GM19239 (cell line): ENCODE measurements at places on chromosomes 4 and X.

DNA sequence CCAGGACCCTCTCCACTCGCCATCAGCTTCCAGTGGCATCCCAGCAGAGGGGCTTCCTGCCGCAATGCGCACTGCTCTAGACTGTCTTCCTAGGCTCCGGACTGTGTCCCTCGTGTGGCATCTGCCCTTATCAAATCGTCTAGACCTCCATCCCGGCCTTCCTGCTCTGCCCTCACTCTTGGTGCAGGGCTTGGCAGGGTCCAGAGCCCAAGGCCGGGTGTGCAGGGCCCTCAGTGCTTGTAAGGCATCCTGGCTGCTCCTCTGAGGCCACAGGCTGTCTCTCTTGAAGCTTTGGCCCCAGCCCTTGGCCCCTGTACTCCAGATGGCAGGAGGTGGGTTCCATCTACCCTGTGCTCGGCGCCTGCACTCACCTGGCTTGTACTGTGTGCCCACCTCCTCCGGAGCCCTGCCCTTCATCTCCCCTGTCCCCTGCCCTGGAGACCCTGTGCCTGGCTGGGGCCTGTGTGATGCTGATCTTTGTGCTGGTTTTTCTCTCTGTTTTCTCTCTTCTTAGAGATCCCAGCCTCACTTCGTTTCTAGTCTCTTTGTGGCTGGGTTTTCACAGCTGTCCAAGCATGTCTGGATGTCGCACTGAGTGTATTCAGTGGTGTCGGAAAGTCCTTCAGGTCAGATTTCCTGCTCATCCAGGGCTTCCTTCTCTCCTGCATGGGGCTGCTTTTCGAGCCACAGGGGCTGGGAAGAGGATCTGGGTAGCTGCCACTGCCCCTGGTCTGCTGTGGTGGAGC, 3.7 kb upstream of the TREX2 start:
- DNase-seq, result no peak

DNA sequence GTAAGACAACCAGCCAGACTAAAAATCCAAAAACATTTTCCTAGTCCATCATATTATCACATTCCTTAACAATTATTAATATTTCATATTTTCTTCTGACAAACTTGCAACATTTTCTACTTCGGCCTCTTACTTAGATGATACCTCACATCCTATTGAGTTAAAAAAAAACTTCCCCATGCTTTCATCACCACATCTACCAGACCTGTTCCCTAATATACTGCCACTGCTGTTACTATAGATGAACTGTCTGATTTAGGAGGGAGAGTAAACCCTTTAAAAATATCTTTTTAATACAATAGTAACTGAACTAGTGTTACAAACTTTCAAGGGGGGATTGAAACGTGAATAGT, 1.5 kb downstream of the FAM200B start:
- no peak for DNase-seq

DNA sequence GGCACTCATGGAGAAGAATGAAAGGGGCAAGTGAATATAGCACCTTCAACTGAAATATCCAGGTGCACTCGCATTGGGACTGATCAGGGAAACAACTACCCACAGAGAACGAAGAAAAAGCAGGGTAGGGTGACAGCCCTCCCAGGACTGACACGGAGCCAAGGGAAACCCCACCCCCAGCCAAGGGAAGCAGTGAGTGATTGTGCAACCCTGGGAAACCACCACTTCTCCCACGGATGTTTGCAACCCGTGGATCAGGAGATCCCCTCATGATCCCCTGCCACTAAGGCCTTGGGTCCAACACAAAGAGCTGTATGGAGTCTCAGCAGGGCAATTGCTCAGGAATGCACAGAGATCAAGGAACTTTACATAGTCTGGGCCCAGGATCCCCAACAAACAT, 158.5 kb upstream of the HCCS start:
- DNase-seq, result no peak

DNA sequence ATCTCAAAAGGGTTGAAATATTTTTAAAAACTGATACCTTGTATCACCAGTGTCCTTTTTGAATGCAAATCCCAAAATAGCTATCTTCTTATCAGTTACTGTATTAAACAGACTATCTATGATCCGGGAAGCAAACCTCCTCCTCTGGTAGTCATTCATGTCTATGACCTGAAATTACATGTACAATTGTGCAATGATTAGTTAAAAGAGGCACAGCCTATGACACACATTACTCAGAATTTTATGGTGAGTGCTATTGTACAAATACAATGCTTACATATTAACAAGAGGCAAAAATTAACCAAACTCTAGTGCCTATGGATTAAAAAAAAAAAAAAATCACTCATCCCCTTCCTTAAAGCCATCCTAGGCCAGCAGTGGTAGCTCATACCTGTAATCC, 21.7 kb downstream of the UGDH start:
- DNase-seq, result no peak

DNA sequence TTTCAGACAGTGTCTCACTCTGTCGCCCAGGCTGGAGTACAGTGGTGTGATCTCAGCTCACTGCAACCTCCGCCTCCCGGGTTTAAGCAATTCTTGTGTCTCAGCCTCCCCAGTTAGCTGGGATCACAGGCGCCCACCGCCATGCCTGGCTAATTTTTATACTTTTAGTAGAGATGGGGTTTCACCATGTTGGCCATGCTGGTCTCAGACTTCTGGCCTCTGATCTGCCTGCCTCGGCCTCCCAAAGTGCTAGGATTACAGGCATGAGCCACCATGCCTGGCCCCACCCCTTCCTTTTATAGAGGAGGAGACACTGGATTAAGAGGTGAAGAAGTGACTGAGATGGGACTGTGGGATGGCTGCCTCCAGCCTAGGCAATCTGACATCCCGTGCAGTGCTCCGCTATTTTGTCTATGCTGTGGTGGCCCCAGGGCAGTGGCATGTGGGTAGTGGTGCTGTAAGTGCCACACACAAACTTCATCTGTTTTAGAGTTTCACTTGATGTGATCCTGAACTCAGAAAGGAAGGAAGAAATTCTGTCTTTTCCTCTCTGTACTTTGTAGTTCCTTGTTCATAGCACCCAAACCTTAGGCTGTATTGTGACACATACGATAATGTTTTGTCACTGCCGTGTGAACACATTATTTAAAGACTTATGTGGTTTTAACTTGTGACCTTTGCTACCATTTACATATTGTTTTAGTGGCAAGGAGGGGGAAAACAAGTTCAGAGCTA, 48.9 kb downstream of the FNIP2 start:
- no peak for DNase-seq

DNA sequence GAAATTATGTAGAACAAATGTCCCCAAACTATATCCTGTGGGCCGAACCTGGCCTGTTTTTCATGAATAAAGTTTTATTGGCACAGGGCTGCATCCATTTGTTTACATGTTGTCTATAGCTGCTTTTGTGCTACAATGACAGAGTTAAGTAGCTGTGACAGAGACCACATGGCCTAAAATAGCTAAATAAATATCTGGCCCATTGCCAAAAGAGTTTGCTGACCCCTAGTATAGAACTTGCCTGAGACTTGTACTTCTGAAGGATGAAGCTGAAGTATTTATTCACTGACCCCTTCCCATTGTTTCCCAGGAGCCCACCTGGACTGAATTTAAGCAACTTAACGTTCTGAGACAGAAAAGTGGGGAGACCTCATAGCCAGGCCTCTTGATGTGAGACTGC, 325.6 kb downstream of the FRMPD4 start:
- no peak for DNase-seq

DNA sequence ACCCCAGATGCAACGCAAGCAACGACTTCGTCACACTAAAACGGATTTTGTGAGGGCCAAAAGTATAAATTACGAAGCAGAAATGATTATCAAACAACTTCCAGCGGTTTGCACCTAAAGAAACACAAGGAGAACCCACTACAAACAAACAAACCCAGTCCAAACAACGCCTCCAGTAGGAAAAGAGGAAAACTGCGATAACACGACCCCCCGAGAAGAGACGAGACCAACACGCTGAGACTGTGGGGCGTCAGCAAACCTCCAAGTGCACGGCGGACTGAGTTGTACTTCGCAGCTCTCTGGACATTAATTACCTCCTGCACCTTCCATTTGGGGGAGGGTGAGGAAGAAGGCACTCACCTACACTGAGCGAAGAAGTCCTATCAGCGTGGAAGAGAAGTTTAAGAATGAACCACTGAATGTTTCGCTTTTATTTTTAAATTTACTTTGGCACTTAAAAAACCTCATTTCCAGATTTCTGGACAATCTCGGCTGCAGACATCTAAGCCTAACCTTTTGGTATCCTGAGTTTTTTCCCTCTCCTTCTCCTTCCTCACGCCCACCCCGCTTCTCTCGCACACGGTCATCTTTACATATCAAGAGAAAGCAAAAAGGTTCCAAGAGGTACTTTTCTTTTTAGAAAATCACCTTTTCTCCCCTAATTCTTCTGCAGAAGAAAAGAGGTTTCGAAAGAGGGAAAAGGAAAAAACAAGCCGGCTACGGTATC, at the start of gene MAB21L2:
Gene MAB21L2 (plus strand): TSS at position 6 of the 727 bp plus-strand sequence. CDS start 879 bp downstream, outside the sequence.
- DNase-seq, result no peak

DNA sequence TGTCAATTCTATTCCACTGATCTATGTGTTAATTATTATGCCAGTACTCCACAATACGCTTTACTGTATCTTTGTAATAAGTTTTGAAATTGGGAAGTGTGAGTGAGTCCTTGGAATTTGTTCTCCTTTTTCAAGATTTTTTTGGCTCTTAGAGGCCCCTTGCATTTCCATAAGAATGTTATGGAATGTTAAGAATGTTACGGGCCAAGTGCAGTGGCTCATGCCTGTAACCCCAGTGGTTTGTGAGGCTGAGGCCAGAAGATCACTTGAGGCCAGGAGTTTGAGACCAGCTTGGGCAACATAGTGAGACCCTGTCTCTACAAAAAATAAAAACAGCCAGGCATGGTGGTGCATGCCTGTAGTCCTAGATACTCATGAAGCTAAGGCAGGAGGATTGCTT, 167.6 kb upstream of the CXorf66 start:
- DNase-seq, result no peak

DNA sequence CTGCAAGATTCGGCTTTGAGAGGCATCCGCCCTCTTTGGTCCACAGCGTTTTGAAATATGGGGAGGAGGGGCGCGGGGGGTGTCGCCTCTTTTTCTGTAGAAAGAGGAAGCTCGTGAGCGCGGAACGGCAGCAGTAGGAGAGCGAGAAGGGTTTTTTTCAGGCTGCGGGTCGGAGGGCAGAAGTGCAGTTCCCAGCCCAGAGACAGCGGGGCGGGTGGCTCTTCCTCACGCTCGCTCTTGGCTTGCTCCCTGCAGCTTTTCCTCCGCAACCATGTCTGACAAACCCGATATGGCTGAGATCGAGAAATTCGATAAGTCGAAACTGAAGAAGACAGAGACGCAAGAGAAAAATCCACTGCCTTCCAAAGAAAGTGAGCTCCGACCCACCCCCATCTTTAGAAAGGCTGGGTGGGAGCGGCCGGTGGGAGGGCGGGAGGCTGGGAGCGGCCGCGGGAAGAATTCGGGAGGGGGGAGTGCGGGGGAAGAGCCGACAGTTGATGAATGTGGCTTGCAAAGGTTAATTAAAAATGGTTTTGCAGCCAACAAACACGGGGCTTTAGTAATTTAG, 1.2 kb downstream of the TMSB4X start:
- DNase-seq, result no peak

DNA sequence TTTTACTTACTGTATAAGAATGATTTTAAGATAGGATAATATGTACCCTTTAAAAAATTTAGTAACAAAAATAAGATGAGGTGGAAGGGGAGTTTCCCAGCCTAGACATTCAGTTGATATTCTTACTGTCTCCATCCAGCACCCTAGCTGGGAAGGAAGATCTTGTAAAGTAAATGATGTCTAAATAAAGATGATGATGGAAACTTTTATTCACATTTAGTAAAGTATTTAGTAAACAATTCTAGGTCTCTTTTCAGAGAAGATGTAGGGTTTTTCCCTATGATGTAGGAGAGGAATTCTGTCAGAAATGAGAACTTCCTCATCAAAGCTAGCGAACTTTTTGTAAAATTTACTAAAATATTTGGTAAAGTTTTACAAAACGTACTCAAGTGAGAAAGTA, 136.8 kb downstream of the RAPGEF2 start:
- no peak for DNase-seq

GRCh38 chrX:151042842-151043241, 59.7 kb downstream of the HMGB3 start:
- DNase-seq, result no peak
